ENCODE measurements at places on chromosomes 4 and X. TPM values are rescaled to one million over a fixed set of nuclear protein-coding genes. Genes with fewer than 3 reads are reported as not detected.

EMCN gene
- not detected for total RNA-seq

DUSP21 gene
- total RNA-seq = not detected

QRFPR gene
- total RNA-seq = not detected

APEX2 gene
- 7.6 TPM for total RNA-seq

MBNL3 gene
- total RNA-seq = 0.30 TPM

TCEAL2 gene
- not detected for total RNA-seq

SMIM10L2A gene
- total RNA-seq = 0.18 TPM

RAI2 gene
- total RNA-seq = not detected

VCX2 gene
- not detected for total RNA-seq

BTK gene
- not detected for total RNA-seq

PHKA2 gene
- 13.4 TPM for total RNA-seq

PAGE4 gene
- total RNA-seq = not detected

ATP2B3 gene
- total RNA-seq = under 0.01 TPM

MAGEC1 gene
- total RNA-seq = not detected

WDR17 gene
- total RNA-seq = 2.7 TPM

GAGE1 gene
- total RNA-seq = not detected

LPAR4 gene
- not detected for total RNA-seq

ARR3 gene
- total RNA-seq = not detected

ADH7 gene
- not detected for total RNA-seq

KDR gene
- 0.88 TPM for total RNA-seq

AFF2 gene
- 6.8 TPM for total RNA-seq

NDP gene
- total RNA-seq = 1.4 TPM

XG gene
- total RNA-seq = 0.59 TPM

S100G gene
- total RNA-seq = not detected

C4orf17 gene
- total RNA-seq = not detected

ZNF157 gene
- 0.09 TPM for total RNA-seq

SLC25A5 gene
- 86.1 TPM for total RNA-seq

HSD17B13 gene
- total RNA-seq = 0.30 TPM

CENPVL1 gene
- total RNA-seq = not detected

GPR78 gene
- 1.2 TPM for total RNA-seq

GAGE12F gene
- not detected for total RNA-seq

GRXCR1 gene
- total RNA-seq = not detected

EPHA5 gene
- total RNA-seq = under 0.01 TPM
